ENCODE measurements at places on chromosomes 1 and 21.

DNA sequence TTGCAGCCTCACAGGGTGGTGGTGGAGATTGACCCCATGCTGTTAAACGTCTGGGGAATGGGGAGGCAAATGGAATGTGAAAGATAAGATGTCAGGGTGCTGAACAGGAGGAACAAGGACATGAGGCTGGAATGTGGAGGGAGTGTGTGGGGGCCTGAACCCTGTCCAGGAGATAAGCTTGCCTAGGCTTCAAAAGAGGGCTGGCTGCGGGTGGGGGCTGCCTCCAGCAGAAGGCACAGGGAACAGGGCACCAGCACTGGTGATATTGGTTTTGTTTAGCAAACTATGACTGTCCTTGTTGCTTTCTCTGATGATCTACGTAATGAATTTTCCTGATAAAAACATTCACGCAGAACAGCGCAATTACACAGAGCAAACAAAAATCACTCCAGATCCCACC is 52.4 kb upstream of the LRP8 start:
- no peak for DNase-seq

DNA sequence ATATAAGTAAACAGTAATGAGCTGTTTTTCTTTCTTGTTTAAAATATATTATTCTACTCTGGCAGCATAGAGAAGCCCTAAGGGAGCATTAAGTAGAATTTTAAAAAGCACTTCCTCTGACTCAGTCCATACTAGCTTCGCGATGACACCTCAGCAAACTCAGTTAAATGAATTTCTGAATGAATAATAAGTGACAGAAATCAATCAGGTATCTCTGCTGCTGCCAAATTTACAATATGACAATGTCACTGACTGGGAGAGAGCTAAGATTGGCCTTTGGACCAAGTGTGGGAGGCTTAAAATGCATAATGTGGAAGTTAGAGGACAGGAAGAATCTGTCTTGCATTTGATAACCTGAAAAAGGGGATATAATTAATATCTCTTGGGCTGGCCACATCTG is 296.1 kb downstream of the HHIPL2 start:
- no peak for DNase-seq

GRCh38 chr1:105317976-105318375 is 1568.3 kb downstream of the AMY1C start:
- no peak for DNase-seq

GRCh38 chr1:178632653-178633052 is 92.4 kb upstream of the RALGPS2 start:
- peak; percentile 53 for DNase-seq

DNA sequence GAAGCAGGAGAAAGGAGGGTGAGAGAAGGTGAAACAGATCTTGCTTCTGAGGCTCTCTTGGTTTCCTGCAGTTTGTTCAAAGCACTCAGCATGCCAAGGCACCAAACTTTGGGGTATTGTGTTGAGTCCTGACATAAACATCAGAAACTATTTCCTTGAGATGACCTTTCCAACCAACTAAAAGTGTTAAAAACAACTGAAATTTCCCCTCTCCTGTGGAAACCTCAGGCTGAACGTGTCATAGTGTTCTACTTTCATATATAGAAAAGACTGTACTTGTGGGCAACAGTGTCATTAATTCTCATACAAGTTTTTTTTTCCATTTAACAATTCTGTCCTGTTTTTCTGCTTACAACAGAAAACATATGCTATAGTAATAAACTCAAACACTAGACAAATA is 6.3 kb upstream of the LYST start:
- DNase-seq, result no peak

DNA sequence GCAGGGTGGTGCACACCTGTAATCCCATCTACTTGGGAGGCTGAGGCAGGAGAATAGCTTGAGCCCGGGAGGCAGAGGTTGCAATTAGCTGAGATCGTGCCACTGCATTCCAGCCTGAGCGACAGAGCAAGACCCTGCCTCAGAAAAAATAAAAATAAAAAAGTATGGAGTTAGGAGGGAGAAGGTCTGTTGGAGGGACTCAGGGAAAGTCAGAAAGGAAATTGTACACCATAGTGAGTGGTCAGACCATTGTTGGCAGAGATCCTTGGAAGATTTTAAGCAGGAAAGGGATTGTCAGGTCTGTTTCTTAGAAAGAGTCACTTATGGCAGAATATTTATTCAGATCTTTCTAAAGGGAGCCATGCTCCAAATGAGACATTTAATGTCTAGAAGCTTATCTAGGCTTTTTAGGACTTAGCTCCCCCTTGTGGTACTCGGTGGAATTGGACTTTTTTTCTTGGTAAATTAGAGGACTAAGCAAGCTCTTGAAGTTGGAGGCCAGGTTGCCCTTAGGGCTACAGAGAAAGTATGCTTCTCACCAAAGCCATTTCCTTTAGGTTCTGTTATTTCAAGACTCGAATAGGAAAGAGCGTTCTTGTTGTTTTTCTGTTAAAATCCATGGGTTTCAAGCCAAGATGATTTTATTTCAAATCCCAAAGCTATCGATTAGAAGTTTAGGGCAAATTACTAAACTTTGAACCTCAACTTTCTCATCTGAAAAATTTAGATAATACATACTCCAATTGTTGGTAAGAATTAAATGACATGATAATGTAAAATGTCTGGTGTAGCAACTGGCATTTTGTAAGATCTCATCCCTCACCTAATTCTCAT is 16.5 kb downstream of the MIA3 start:
- DNase-seq, result peak; percentile 90

DNA sequence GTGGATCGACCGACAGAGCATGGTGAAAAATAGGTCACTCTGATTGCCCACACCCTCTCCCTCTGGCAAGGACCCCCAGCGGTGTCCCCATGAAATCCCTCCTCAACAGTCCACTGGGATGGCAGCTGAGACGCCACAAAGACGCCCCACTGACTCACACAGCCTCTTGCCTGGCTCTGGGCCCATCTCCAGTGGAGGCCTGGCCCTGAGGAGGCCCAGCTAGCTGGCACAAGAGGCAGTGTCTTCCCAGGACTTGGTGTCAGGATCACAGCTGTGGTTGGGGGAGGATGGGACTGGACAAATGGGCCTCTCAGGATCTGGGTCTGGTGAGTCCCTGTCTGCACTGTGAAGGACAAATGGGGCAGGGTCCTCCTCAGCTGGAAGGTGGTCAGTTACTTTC is 4.6 kb downstream of the ALX3 start:
- DNase-seq, result no peak

DNA sequence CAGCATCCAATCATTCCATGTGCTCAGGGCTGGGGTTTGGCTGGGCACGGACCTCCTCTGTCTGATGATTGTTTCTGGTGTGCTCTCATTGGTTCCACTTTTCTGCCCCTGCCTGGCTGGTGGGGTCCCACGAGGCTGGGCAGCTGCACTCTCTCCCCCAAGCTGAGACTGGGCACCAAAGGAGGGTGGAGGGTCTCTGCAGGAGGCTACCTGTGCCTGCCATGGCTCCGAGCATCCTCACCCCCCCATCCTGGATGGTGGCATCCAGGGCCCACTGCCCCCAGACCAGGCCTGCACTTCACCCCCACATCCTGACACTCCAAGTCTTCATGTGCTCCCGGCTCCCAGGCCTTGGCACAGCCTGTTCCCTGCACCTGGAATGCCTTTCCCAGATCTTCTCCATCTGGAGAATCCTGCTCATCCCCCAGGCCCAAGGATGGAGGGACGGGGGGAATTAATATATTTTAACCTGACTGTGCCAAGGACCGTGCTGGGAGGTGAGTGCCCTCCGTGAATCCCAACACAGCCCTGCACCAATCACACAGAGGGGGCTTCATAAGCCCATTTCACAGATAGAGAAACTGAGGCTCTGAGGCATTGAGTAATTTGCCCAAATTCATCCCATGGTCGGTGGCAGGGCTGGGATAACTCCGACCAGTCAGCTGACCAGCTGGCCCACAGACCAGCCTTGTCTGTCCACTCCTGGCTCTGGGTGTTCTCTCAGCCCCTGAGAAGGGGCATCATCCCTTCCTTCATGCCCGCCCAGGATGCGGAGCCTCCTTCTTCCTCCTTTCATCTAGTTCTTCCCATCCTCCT is 403.4 kb downstream of the MATN1 start:
- no peak for DNase-seq

DNA sequence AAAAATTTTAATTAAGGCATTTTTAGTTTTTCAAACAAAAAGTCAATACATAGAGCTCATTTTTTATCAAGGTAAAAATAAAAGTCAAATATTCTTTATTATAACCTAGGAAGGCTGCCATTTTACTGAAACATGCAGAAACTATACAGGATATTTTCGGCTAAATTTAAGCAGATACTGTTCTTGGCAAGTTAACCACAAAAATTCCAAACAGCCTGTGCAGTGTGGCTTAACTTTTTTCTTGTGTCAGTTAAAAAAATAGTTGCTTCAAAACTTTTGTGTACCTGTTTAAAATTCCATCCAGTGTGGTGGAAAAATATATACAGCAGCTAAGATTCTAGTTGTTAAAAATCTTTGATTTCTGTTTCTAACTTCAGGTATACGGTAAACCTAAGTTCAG is 135.0 kb downstream of the ATP5PO start:
- no peak for DNase-seq

DNA sequence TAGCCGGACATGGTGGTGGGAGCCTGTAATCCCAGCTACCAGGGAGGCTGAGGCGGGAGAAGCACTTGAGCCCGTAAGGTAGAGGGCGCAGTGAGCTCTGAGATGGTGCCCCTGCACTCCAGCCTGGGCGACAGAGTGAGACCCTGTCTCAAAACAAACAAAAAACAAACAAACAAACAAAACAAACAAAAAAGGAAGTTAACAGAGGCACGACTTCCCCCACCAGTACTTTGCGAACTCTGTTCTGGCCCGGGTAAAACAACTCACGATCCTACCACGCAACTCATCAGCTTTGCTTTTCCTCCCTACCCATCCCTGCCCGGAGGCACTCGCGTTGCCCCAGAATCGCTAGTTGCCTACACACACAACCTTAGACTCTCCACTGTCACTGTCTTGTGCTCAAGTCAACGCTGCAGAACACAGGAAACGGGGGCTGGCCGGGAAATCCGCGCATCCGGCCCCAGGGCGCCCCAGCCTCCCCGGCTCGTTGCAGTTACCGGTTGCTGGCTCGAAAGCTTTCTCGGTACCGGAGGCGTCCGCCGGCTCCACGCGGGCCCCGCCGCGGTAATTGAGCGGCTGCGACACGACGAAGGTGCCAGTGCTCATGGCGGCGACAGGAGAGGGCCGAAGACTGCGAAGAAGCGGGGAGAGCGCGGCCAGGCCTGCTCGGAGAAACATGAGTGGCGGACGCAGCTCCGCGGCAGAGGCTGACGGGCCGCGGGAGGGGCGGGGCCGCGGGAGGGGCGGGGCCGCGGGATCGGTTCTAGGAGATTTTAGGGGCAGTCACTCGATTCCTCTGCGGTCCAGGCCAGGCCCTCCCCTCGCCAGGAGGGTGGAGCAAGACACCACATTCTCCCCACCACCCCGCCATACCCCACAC is at the start of gene ALDH9A1:
ALDH9A1 (minus strand) TSS at position 682 of the 880 bp plus-strand sequence; CDS start at position 678, 4 bp downstream.
- peak; percentile 86 for DNase-seq

DNA sequence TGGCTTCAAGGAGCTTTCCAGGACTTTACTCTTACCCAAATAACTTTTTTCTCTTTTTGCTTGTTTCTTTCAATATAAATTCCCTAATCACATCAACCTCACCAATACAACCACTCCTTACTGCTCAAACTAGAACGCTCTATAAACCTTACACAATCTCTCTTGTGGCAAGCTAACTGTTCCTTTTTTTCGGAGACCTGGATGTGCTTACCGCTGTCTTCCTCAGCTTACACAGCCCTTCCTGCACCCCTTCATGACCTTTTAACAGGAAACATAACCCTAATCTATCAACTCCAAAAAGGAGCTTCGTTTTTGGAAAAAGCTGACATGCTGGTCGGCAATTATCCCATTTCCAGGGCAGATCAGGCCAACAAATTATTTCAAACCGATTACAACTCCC is 24.1 kb upstream of the SLC2A5 start:
- DNase-seq, result no peak

DNA sequence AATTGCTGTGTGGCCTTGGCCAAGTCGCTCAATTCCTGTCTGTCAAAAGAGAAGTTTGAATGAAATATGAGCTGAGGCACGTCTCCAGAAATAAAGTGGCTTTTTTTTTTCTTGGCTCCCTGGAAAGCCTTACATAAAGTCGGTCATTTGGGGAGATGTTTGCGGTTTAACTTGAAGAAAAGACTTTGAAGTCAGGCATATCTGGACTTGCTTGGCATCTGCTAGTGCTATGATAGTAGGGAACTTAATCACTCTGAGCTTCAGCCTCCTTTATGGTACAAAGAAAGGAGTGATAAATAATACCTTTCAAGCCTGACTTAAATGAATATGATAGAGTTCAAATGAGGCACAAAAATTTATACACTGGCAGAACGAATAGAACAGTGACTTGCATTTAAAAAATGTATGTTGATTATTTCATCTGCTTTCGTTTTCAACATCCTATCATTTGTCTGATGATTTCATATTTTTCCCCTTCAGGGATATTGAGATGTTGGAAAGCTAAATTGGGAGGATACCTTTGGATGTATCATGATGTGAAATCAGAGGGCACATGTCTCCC is 60.2 kb downstream of the FASLG start:
- peak; percentile 25 for DNase-seq

DNA sequence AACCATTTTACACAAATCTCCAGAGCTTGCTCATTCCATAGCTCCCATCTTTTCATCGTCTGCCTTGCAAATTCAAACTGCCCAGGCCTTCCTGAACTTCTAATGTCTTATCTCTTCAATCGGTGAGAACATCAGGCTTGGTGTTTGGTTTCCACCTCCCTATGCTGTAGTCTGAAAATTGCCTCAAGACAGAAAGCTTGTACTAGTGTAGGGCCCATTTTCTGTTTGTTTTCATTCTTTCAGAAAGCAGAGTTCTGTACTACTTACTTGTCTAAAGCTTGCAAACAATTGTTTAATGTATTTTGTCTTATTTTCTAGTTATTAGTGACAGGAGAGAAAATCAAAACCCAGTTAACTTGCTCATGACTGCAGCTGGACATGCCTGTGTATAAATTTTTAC is 16.8 kb downstream of the HOOK1 start:
- DNase-seq, result no peak

- no peak for DNase-seq
These were observed 7.3 kb upstream of the UMODL1 start for GRCh38 chr21:42063571-42064521.

DNA sequence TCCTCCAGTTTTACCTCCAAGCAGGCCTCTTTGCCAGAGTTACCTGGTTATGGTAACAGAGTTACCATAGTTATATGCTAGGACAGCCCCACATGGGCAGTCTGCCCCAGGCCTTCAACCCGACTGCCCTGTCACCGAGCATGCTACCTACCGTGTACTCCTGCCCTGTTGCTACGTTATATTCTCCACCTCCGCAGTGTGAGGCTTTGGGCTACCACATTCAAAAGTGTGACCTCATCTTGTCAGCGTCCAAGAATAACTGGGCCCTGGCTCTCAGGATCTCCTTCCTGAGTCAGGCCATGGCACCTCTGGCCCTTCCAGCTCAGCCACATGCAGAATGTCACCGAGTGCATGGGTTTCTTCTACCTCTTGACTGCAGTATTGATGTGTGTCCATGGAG is 8.9 kb downstream of the MAPKAPK2 start:
- DNase-seq, result no peak
